ENCODE measurements at places on chromosomes 3 and 15.

GRCh38 chr15:100849855-100850218 lies 29.8 kb upstream of the ALDH1A3 start:
- H3K4me3 ChIP-seq: no peak overlapping the region
- H3K27me3 ChIP-seq: no peaks in the 10 kb centered on the region
- H3K36me3 ChIP-seq: no peaks in the 10 kb centered on the region
- H3K4me1 ChIP-seq: peaks cover 2% of the 10 kb centered on the region

GRCh38 chr3:62833538-62833937 lies 41.7 kb downstream of the CADPS start:
- H3K36me3 ChIP-seq: no peaks in the 10 kb centered on the region
- H3K4me1 ChIP-seq: no peaks in the 10 kb centered on the region
- no peak overlapping the region for H3K4me3 ChIP-seq
- DNase-seq: no peak
- no peaks in the 10 kb centered on the region for H3K27me3 ChIP-seq
- H3K27ac ChIP-seq: no peak overlapping the region

DNA sequence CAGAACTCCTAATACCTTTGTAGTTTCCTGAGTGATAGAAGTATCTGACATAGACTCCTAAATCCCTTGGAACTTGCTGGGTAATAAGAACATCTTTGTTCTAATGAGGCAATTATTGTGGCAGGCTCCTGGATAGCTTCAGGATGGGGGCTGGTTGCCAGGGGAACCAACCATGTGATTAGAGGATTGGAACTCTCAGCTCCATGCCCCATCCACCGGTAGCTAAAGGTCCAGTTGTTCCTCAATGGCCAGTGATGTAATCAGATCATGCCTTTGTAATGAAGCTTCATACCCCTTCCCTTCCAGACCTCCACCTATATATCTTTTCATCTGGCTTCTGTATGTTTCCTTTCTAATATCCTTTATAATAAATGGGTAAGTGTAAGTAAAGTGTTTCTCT lies 221.2 kb upstream of the ALCAM start:
- peak; percentile 17 for DNase-seq
- H3K27me3 ChIP-seq: no peaks in the 10 kb centered on the region
- H3K4me1 ChIP-seq: peaks cover 6% of the 10 kb centered on the region
- no peaks in the 10 kb centered on the region for H3K36me3 ChIP-seq

DNA sequence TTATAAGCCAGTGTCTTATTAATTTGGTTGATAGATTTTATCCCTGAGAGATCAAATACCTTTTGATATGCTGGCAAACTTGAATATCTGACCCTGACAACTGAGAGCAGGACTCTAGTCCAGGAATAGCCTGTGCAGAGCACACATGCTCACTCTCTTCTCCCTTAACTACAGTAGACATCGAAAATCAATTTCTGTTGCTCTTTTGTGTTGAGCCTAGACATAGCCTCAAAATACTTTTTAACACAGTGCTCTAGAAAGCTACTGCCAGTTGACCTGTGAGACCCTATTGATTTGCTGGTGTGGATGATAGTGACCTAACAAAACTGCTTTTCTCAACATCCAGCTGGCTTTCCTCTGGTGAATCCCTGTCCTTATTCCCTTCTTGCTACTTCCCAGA lies 86.4 kb upstream of the ANKRD28 start:
- no peak for DNase-seq
- no peaks in the 10 kb centered on the region for H3K36me3 ChIP-seq
- no peaks in the 10 kb centered on the region for H3K27me3 ChIP-seq
- H3K4me3 ChIP-seq: no peak overlapping the region
- H3K27ac ChIP-seq: no peak overlapping the region

GRCh38 chr3:111072031-111072921 lies 660 bp downstream of the NECTIN3 start:
- peak overlapping the region; percentile 94 for H3K27ac ChIP-seq
- H3K27me3 ChIP-seq: no peaks in the 10 kb centered on the region
- DNase-seq: no peak
- no peaks in the 10 kb centered on the region for H3K36me3 ChIP-seq
- H3K4me1 ChIP-seq: peaks cover 16% of the 10 kb centered on the region
- H3K4me3 ChIP-seq: peak overlapping the region; percentile 94

GRCh38 chr3:17632401-17633100 lies 109.9 kb downstream of the TBC1D5 start:
- no peaks in the 10 kb centered on the region for H3K4me1 ChIP-seq
- H3K27ac ChIP-seq: no peak overlapping the region
- H3K27me3 ChIP-seq: no peaks in the 10 kb centered on the region
- no peak for DNase-seq
- H3K36me3 ChIP-seq: no peaks in the 10 kb centered on the region

DNA sequence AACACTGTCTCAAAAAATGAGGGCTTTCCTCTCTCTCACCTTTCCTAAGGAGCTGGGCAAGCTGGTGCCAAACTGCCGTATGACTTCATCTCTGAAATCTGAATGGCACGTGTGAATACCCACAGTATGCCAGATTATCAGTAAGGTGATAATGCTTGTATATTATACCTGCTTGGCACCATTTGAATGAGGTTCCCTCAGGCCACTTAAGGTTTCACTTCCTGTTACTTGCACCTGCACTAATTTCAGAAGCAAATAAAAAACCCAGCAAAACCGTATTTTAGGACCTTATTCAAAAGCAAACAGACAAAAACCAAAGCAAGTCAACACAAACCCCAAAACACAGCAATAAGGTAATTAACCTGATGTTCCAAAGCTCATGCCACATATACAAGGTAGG lies 19.7 kb downstream of the FOXP1 start:
- no peak overlapping the region for H3K4me3 ChIP-seq
- no peaks in the 10 kb centered on the region for H3K27me3 ChIP-seq
- peaks cover 2% of the 10 kb centered on the region for H3K36me3 ChIP-seq

DNA sequence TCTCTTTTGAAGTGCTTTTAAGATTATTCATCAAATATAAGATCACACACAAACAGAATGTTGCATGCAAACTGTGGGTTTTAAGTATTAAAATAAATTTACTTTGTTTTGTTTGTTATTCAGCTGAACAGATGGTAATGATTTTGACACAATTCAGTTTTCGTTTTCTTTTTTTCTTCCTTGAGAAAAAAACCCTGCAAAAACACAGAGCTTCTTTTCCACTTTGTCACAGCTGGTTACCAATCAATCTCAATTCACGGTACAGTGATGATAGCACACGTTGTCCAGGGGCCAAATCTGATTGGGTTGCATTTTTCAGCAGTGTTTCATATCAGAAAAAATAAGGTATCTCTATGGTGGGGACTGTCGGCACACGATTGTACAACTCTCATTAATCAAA lies 473.6 kb downstream of the ROBO2 start:
- H3K4me3 ChIP-seq: no peak overlapping the region
- H3K27me3 ChIP-seq: no peaks in the 10 kb centered on the region
- DNase-seq: no peak
- no peaks in the 10 kb centered on the region for H3K36me3 ChIP-seq
- H3K4me1 ChIP-seq: no peaks in the 10 kb centered on the region

GRCh38 chr3:133383175-133383574 lies 16.7 kb upstream of the BFSP2 start:
- H3K27ac ChIP-seq: no peak overlapping the region
- peaks cover 2% of the 10 kb centered on the region for H3K27me3 ChIP-seq
- H3K36me3 ChIP-seq: no peaks in the 10 kb centered on the region
- DNase-seq: no peak
- peaks cover 1% of the 10 kb centered on the region for H3K4me1 ChIP-seq
- no peak overlapping the region for H3K4me3 ChIP-seq

GRCh38 chr3:69309814-69310213 lies 76.1 kb downstream of the FRMD4B start:
- no peak overlapping the region for H3K27ac ChIP-seq
- no peaks in the 10 kb centered on the region for H3K36me3 ChIP-seq
- no peaks in the 10 kb centered on the region for H3K4me1 ChIP-seq
- no peaks in the 10 kb centered on the region for H3K27me3 ChIP-seq
- H3K4me3 ChIP-seq: no peak overlapping the region

DNA sequence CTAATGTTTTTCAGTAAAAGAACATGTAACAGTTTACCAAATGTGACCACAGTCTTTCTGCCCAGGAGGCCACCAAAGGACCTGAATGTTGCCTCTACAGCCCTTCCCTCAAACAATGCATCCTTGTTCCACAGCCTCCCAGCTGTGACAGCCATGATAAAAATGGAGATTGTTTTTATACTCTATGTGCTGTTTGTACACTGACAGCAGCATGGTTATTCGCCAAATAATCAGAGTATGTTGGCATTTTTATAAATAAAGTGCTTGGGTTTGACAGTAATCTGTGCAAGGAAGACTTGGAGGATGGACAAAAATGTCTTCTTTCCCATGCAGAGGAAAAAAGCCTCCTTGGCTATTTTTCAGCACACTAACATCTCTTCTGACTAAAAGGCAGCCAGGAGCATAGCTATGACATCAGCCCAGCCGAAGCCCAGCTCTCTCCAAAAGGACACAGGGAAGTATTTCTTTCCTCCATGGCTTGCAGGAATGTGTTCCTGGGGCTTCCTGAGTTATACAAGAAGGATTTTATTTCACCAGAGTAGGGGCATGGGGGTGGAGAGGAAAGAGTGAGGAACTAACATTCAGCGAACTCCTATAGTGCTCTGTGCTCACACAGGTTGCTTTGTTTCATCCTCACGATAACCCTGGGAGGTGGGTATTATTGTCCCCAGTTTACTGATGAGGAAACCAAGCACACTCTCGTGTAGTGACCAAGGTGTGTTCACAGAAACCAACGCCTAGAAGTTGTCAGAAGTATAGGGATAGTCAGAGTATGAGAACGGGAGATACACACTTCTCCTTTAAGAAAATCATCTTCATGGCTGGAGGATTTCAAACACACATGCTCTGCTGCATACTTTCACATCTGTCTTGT lies 339.7 kb downstream of the MECOM start:
- no peak overlapping the region for H3K4me3 ChIP-seq
- H3K27ac ChIP-seq: no peak overlapping the region
- DNase-seq: no peak
- no peaks in the 10 kb centered on the region for H3K4me1 ChIP-seq
- no peaks in the 10 kb centered on the region for H3K36me3 ChIP-seq

DNA sequence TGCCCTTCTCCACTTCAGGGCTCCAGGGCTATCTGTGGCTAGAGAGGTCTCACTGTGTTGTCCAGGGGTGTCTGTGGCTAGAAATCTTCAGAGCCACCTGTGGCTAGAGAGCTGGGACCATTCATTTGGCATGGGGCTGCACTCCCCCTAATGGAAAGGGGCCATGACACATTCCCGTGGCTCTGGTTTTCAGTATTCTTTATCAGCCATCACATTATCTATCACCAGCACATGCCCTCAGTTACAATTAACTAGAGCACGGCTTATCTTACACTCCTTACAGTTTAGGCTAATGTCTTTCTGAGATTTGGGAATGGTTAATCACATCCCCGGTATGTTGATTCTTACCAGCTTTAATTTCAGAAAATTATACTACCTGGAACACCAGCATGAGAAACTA lies 128.6 kb downstream of the RORA start:
- no peaks in the 10 kb centered on the region for H3K4me1 ChIP-seq
- no peak for DNase-seq
- no peak overlapping the region for H3K27ac ChIP-seq
- H3K27me3 ChIP-seq: no peaks in the 10 kb centered on the region

- H3K36me3 ChIP-seq: peaks cover 82% of the 10 kb centered on the region
- H3K4me1 ChIP-seq: peaks cover 10% of the 10 kb centered on the region
- H3K4me3 ChIP-seq: no peak overlapping the region
- no peaks in the 10 kb centered on the region for H3K27me3 ChIP-seq
- H3K27ac ChIP-seq: no peak overlapping the region
- DNase-seq: no peak
Observed at GRCh38 chr3:127013758-127014535, 31.0 kb downstream of the PLXNA1 start.
